Dermis microvascular lymphatic vessel endothelial cell (primary cell): ENCODE measurements at places on chromosomes 2 and 18.
A peak's percentile ranks its signal among the peaks of the same experiment; 100 is the strongest.

- no peak for DNase-seq
These were observed 3.4 kb upstream of the SP3 start for GRCh38 chr2:173968551-173968950.

DNA sequence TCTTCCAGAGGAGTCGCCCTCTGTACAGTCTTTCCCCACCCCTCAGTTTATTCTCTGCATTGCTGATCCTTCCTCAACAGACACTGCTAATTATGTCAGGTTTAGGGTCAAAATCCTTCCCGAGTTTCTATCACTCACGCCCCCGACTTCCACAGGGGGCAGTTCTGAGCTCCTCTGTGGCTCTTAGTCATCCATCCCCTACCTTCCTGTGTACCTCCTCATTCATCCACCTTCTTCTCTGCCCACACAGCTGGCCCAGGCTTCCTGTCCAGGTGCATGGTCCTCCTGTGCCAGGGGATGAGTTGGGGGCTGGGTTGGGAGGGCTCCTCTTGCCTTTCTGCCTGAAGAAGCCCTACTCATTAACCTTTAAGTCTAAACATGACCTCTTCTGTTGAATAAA lies 202.9 kb downstream of the ARL4C start:
- peak; percentile 49 for DNase-seq

GRCh38 chr2:119240311-119241204 lies 16.9 kb downstream of the STEAP3 start:
- DNase-seq: no peak

GRCh38 chr2:238100821-238101771 lies 956 bp downstream of the ESPNL start:
- DNase-seq: no peak

- peak; percentile 79 for DNase-seq
These were observed 66.7 kb upstream of the HAAO start for GRCh38 chr2:42859006-42859552.

GRCh38 chr2:106124905-106125549 lies 69.1 kb downstream of the UXS1 start:
- no peak for DNase-seq

GRCh38 chr18:49178736-49179135 lies 228.0 kb upstream of the SMAD7 start:
- DNase-seq: peak; percentile 30

DNA sequence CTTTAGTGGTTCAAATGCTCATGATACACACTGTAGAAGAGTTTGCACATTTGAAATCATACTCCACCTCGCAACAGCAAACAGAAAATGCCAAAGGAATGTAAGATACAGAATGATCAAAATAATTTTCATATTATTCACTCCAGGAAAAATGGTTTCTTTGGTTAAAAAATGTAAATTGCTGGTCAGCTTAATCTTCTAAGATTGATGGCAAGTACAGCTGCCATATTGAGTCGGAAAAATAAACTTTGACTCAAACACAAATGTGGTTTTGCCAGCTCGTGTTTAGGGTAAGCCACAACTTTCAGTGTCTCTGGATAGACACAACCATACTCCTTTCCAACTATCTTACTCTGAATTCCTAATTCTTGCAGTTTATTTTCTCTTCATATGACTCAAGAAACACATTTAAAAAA lies 154.9 kb upstream of the SMIM21 start:
- no peak for DNase-seq

DNA sequence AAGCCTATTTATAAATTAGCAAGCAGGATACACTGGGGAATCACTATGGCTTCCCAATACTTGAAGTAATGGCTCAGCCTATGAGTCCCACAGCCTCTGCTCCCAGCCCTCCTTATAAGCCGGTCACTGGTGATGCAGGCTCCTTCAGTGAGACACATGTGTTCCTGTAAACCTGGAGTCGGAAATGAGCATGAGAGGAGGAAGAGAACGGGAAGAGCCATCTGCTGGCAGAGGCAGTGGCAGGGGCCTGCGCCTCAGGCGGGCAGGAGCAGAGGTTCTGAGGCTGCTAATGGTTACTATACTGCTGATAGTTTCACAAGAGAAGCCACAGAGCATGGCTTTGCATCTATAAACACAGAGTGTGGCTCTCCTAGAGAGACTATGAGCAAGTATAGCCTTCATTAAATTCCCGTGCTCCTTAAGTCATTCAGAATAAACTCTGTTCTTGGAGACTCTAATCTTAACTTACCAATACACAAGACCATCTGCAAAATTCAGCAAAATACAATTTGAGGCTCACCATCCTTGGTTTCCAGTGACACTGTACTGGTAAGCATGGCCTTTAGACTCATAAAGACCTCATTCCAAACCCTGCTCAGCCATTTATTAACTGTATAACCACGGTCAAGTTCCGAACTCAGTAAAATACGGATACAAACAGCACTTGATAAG lies 63.3 kb downstream of the FBXO15 start:
- DNase-seq: no peak

- DNase-seq: peak; percentile 77
These were observed 3.7 kb downstream of the FBXO48 start for GRCh38 chr2:68463287-68463877.

DNA sequence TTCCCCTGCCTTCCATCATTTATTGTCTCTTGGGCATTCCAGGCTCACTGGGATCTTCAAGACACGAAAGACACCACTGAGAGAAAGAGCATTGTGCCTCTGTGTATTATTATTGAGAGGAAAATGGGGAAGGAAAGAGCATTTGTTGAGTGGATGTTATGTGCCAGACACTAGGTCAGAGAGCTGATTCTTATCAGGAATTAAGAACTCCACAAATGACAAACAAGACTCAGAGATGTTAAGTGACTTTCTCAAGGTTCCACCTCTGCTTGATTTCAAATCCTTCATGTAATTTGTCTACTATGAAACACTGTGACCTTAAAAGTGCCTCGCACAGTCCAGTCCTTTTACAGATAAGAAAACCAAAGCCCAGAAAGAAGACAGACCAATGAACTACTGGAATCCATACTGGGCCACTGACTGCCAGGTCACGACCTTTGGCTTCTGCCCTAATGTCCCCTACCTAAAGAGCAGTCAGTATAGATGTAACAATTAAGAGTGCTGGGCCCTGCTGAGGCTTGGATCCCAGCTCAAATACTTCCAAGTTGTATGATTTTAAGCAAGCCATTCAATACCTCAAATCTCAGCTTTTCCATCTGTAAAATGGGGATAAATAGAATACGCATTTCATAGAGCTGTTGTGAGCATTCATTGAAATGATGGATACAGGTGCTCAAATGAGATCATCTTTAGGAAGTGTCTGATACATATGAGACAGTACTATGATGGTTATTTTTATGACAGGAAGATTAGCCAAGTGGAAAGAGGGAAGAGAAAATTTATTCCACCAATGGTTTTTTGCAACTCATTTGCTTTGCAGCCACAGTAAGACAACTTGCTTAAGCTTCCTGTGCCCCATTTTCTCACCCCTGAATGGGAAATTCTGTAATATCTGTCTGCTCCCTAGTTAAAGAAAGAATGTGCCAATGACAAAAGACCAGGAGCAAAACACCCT lies 10.9 kb downstream of the KLF7 start:
- no peak for DNase-seq

GRCh38 chr2:179429060-179429471 lies 164.4 kb upstream of the SESTD1 start:
- no peak for DNase-seq

DNA sequence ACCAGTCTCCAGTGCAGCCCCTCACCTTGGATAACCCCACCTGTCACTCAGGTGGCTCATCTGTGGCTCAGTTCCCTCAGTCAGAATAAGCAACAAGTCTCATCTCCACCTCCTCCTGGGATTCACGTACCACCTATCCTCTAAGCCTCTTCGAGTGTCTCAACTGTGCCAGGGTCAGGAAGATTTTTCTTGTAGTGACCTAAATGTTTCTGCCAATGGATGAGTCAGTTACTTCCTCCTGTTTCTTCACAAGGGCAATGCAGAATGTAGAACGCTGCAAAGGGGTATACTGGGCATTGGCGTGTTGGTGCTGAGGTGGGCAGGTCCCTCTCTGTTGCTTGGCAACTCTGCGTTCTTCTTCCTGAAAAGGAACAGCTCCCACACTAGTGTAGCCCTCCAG lies 213.3 kb upstream of the CXCR4 start:
- DNase-seq: no peak

GRCh38 chr2:123840016-123840415 lies 185.1 kb upstream of the CNTNAP5 start:
- DNase-seq: no peak

DNA sequence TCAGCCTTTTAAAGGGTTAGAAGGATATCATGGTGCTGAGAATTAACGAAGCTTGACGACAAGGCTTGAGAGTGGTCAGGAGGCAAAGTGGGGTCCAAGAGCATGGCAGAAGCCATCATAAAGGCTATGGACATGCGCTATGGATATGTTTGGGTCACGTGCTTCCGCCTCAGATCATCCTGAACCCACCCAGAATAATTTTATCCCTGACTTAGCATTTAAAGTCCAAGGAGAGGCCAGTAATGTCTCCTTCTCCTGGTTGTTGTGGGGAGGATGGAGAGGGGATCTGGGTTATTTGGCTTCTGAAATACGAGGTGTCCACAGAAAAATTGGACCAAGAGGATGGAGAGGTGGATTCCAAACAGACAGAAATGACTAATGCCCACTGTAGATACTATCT lies 38.8 kb upstream of the RBMS1 start:
- no peak for DNase-seq

DNA sequence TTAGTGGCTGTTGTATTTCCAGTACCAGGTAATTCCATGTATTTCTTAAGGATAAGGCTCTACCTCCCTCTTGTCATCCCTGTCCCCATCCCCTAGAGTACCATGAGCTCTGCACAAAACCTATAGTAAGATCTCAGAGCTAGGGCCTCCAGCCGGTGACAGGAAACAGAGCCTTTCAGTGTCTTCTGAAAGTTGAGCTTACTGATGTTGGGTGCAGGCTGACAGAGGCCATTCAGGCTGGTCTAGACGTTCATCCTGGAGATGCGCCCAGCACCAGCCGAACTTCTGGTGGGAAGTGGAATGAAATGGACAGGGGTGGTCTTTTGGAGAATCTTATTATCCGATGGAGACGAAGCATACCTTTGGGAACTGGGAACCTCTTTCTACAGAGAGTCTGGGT lies 16.7 kb upstream of the LYPD6B start:
- DNase-seq: no peak

DNA sequence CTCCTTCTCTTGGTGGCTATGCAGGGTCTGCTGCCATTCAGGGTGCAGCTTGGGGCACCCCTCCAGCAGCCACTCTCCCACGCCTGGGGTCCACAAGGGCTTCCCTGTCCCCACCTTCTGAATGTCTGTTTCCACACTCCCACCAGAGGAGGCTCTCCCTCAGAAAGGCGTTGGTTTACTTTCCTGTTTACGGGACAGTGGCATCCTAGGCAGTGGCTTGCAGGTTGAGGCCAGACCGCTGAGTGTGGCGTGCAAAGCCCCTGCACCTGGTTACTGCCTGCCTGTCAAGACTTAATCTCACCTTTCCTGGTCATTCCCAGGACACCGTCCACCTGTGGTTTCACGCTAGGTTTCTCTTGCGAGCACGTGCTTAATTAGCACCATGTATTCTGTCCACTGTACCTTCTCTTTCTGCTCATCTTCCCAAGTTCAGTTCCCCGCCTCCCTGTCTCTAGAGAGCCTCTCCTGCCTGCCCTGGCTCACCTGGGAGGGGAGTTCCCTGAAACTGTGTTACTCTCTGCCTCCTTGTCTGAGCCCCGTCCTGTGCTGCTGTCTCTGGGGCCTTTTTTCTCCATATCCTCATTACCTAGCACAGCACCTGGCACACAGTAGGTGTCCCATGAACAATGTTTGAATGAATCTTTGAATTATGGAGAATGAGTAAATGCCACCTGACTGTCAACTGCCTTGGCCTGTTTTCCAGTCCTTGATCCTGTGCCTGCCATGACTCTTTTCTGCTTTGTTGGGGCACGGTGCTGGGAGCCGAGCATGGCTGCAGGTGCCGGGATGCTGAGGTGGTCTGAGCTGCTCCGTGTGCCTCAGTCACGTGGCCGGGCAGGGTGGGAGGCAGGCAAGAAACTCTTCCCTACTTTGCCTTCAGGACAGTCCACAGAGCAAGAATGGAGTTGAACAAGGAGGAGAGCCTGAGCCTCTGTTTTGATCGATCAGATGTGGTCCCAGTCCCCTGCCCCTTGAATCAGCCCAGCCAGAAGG lies 56.4 kb downstream of the ARHGEF4 start:
- DNase-seq: no peak

GRCh38 chr2:149719695-149720094 lies 132.1 kb upstream of the MMADHC start:
- no peak for DNase-seq

- no peak for DNase-seq
These were observed 25.1 kb upstream of the ME2 start for GRCh38 chr18:50853863-50854271.

- peak; percentile 41 for DNase-seq
These were observed 21.7 kb upstream of the RAB11FIP5 start for GRCh38 chr2:73134471-73134870.

GRCh38 chr2:117850015-117850414 lies 35.5 kb downstream of the DDX18 start:
- no peak for DNase-seq

GRCh38 chr2:239943991-239944631 lies 81.0 kb downstream of the NDUFA10 start:
- no peak for DNase-seq

DNA sequence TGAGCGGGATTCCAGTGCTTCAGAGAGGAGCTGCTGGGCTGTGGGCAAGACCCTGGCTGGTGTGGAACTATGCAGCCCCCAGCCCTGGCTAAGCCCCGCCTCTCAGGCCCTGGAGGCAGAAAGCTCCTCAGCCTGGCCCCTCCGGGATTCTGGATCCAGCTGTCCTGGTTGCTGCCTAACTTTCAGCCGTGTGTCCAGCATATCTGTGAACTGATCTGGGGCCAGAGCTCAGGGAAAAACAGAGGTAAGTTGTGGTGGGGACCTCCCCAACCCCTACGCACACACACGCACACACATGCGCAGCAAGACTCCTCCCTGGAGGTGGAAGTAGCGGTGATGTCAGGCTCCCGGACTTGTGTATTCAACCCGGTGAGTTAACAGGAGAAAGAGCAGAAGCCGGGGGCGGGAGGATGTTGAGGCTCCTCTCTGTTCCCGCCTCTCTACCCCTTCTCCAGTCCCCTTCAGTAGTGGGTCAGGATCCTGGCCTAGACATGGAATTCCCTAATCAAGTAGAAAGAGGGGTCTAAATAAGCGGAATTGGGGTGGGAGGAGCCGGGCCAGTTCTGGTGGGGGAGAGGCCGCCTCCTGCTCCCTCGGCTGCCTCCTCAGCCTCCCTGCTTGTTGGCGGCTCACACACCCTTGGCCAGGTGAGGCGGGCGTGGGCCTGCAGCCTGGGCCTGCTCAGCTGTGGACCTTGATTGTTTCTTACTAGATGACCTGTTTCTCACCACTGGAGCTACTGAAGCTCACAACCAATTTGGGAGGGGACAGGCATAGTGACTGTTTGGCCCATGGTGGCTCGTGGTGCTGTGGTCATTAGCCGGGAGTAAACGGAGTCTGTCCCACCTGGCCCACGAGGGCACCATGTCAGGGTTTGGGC lies 33.4 kb downstream of the SIX2 start:
- no peak for DNase-seq
